Panc1 (cell line): ENCODE measurements at places on chromosomes 3 and 15. TPM values are rescaled to one million over a fixed set of nuclear protein-coding genes. Genes with fewer than 3 reads are reported as not detected.

- no peak for DNase-seq
Observed at GRCh38 chr3:54870423-54870822, 57.4 kb downstream of the LRTM1 start.

- DNase-seq = no peak
Observed at GRCh38 chr3:27138005-27138404, 231.2 kb downstream of the NEK10 start.

DNA sequence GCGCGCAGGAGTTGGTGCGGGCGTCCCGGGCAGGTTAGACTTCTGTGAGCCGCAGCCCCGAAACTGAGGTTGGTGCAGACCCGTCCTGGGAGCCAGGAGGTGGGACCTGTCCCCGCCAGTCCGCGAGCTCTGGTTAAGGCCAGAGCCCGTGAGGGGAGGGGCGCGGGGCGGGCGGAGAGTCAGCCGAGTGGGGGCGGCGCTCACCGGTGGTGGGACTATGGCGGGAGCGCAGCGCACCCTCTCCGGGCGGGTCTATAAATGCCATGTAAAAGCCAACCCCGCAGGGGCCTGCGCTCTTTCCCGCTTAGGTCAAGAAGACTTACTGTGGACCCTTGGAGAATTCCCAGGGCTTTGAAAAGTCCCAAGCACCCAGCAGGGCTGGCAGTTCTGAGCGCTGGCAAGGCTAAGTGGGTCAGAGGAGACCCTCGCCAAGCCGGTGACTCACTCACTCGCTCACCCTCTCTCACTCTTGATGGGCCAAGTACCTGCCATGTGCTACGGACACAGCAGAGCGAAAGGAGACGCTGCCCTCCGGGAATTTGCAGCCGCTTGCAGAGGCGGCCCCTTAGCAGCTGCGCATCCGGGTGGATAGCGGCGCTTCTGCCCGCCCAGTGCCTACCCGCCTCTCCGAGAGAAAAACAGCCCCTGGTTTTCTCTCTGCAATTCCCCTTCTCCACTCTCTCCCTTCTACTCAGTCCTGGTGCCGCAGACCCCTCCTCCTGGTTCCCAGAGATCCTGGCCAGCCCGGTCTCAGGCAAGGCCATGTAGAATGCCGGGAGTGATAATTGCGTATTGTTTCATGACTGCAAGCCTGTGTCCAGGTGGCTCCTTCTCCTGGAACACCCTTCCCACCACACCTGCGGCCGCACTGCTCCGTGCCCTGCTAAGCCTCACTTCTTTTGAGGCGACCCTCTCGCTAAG, at the start of gene ALDH1L1:
TSS of gene ALDH1L1 (minus strand) at position 110 of the 921 bp plus-strand sequence. CDS start 19,607 bp downstream, outside the sequence.
- no peak for DNase-seq

DNA sequence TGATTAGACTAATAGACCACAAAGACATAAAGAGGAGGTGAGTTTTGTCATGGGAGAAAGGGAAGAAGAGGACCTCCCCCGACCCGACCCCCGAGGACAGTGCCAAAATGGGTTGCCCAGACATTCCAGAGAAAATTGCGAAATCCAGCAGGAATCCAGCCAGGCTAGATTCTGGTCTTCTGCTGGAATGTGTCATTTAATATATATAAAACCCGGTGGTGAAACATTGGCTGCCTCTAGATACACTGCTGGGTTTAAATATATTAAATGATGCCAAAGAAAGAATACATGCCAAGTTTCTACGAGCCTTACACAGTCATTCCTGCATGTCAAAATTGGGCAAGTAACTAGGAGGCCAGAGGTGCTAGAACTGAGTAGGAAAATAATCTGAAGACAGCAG, 45.3 kb upstream of the SPESP1 start:
- DNase-seq = no peak

DNA sequence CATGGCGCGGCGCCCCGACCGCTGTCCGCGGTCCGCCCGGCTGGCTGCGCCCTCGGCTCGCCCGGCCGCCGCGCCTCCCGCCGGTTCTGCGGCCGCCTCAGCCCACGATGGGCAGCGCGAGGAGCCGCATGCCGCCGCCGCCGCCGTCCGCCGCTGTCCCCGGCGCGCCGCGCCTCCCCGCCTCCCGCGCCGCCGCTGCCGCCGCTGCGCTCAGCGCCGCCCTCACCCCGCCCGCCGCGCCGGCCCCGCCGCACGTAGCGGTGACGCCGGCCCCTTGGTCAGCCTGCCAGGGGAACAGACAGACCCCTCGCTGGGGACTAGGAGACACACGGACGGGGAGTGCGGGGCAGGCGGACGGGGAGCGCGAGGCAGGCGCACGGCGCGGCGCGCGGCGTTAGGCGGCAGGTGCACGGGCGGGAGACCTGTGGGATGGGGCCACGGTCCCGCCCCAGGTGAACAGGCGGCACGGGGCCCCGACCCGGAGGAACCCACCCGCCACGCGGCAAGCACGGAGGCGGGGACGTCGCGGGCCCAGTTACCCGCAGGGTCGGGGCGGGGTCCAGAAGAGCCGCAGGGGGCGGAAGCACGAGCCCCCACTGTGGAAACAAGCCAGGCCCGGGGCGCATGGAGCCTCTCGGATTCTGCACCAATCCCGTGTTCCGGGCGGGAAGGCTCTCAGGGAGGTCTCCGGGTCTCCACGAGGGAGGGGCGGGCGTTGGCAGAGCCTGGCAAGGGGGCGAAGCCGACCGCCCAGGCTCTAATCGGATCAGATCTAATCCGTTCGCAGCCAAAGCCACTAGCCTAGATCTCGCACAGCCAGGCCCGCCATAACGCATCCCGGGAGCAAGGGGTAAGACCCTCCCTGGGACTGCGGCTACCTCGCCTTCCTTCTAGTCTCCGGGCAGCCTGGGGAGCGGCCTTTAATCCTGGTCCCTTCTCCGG, at the start of gene CSPG5:
TSS of gene CSPG5 (minus strand) at position 175 of the 942 bp plus-strand sequence. CDS start at position 3, 172 bp downstream.
- no peak for DNase-seq

DNA sequence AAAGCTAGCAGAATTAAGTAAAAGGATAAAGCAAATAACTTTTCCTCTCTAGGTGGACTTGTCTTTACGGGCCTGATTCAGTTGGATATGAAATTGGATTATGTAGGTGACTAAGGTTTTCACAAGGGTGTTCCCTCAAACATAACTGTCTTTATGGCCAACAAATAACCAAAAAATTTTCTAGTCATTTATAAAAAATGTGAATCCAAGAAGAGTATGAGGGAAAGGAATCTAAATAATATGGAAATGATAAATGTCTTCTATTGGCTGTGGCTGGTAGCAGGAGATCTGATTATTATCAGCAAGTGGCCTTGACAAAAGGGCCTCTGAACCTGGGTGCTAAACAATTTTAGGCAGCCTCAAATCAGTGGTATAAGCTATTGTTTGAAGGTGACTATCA, 594.0 kb upstream of the UBE2E2 start:
- no peak for DNase-seq

- no peak for DNase-seq
Observed at GRCh38 chr15:92846741-92847140, 53.4 kb upstream of the CHD2 start.

DNA sequence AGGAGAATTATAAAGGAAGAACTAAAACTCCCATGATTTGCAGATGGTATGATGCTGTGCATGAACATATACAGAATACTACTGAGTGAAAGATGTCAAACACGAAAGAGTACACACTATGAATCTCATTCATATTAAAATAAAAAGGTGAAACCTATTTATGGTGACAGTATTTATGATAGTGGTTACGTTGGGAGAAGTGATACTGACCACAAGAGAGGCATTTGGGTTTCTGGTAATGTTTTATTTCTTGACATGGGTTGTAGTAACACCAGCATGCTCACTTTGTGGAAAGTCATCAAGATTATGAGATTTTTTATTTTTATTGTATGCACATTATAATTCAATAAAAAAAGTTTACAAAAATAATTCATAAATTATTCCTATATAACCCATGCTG, 324.0 kb downstream of the GAP43 start:
- no peak for DNase-seq

DNA sequence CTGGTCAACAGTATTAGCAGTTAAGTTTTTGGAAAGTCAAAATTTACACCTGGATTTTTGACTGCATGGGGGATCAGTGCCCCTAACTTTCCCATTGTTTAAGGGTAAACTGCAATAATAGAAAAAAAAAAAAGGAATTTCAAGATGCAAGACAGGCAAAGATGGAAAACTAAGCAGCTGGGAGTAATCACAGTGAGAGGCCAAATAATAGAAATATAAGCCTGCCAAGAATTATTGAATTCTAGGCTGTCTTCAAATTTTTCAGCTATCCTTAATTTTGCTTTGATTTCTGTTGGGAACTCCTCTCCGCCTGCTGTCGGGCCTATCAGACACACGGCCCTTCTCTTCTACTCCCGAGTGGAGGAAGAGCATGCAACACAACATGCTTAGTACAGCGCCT, 215.5 kb upstream of the LMCD1 start:
- no peak for DNase-seq

GRCh38 chr15:74414603-74415338, 19.0 kb downstream of the SEMA7A start:
- DNase-seq = no peak

RAD18 gene
- 13.8 TPM for total RNA-seq

FES gene
- 0.64 TPM for total RNA-seq

PPM1L gene
- 23.8 TPM for total RNA-seq

PIAS1 gene
- total RNA-seq = 44.5 TPM

SLC25A36 gene
- 69.5 TPM for total RNA-seq

HRG gene
- total RNA-seq = not detected

SIDT1 gene
- total RNA-seq = not detected

TTLL3 gene
- total RNA-seq = 15.7 TPM

OR5K2 gene
- total RNA-seq = not detected

ATP8B4 gene
- not detected for total RNA-seq
